ENCODE measurements at places on chromosomes 1 and 21.

- no peak for DNase-seq
These were observed 55.5 kb downstream of the TLR5 start for GRCh38 chr1:223087291-223088255.

GRCh38 chr1:26203642-26204318 is 13.4 kb downstream of the CATSPER4 start:
- DNase-seq, result no peak

GRCh38 chr1:245537992-245538391 is 383.2 kb downstream of the KIF26B start:
- no peak for DNase-seq

GRCh38 chr21:25234857-25235801 is 372.2 kb downstream of the MRPL39 start:
- DNase-seq, result no peak

- no peak for DNase-seq
These were observed 1.1 kb upstream of the IGSF9 start for GRCh38 chr1:159946242-159947187.

DNA sequence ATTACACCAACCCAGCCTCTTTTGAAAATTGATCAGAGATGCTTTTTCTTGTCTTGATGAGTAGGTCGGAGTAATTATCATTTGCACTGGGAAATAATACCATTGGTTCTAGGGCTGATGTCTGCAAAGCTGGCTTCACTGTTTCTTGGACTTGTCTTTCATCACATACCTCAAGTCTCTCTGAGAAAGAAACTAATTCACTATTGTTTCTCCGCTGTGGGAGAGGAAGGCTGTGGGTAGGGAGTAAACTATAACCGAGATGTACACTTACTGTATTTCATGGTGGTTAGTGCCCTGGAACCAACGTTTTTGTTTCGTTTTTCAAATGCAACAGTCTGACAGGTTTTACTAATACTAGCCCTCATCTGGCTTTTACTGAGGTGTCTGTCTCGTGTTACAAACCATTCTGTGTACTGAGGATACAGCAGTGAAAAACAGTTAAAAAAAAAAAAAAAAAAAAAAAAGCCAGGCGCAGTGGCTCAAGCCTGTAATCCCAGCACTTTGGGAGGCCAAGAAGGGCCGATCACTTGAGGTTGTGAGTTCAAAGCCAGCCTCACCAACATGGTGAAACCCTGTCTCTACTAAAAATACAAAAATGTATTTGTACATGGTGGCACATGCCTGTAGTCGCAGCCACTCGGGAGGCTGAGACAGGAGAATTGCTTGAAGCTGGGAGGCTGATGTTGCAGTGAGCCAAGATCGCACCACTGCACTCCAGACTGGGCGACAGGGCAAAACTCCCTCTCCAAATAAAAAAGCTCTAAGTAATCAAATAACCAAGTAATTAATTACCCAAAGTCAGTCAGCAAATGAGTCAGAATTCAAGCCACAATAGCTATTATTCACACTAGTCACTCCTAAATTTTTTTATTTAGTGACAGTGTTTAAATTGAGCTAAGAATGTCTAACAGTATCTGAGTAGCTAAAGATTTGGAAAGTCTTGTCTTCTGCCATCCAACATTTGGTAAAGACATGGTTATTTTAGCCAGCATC is 23.3 kb downstream of the TOMM20 start:
- DNase-seq, result no peak

- DNase-seq, result no peak
These were observed 63.6 kb upstream of the ERG start for GRCh38 chr21:38561613-38562581.

DNA sequence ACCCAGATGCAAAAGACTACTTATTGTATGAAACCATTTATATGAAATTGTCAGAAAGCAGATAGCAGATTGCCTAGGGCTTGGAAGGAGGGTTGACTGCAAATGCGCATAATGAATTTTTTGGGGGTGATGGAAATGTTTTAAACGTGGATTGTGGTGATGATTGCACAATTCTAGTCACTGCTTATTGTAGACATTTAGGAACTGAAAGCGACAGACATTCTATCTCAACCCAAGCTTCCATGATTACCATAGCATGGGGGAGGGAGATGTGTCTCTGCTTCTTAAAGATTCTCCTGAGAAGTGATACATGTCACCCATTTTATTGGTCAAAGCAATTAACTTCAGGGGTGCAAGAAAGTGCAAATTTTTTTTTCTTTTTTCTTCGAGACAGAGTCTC is 2.8 kb upstream of the MTF2 start:
- no peak for DNase-seq

- no peak for DNase-seq
These were observed 97.5 kb downstream of the DMRTB1 start for GRCh38 chr1:53556657-53557227.

- no peak for DNase-seq
These were observed 339.0 kb downstream of the PTPRU start for GRCh38 chr1:29575277-29575676.

DNA sequence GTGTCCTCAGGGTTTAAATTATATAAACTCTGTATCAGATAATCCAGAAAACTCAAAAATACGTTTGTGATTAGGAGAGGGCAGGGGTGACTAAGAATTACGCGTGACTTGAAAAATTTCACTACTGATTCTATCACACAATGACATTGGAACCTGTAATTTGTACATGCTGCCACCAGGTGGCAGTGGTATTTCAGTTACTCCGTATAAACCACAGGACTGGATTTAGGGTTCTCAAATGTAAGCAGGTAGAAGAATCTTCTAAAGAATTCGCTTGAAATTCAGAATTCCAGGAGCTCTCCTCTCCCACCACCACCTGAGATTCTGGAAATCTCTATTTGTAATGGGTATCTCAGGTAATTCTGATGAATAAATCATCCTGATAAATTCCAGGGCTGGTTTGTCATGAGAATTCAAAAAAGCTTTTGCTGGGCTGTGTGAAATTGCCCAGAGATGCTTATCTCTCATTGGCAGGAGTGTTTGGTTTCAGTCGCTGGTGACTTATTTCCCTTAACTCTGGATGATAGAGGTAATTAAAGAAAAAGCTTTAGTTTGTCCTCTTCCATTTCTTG is 1.7 kb upstream of the KRTAP7-1 start:
- no peak for DNase-seq

DNA sequence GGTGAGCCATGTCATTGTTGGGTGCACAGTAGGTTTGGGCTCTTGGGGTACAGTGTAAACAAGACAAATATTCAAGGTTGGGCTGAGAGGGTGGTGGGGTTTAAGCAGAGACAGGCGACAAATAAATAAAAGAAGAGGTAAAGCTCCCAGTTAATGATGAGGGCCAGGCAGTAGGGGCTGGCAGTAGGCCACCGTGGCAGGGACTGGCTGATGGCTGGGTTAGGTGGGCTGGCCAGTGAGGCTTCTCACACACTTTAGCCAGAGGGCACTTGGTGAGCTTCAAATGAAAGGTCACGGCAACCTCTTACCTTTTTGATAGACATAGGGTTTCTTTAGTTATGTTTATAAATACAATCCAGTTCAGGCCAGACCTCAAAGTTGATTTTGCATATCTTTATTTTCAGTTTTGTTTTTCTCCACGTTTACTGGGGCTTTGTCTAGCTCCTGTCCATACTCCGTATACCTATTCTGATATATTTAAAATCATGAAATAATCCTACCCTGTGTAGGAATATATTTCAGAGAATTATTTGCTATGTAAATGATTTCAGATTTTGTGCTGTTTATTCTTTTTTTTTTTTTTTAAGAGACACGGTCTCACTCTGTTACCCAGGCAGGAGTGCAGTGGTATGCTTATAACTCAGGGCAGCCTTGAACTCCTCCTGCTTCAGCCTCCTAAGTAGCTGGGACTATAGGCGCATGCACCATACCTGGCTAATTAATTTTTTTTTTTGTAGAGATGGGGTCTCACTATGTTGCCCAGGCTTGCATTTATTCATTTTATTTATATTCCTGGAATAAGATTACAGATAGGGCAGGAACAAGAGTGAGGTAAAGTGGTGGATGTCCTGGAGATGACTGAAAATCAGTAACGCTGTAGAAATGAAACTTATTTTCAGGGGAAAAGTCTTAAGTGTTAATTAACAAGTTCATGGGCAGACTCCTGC is 122.7 kb downstream of the RYR2 start:
- no peak for DNase-seq

DNA sequence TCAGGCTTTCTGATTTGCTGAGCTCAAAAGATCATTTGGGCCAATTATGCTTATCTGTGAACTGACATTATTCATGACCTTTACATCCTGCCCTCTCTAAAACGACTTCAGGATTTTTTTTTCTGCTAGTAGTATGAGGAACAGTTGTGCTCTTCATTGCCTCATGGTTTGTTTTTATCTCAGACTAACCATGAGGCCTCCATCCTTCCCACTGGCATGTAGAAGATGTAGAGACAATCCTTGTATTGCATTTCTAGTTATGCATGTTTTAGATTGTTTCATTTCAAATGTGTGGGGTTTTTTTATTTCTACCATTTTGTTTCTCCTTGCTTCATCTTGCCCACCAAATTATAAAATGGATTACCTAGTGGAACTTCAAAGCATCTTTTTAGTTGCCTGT is 82.8 kb upstream of the C1orf87 start:
- no peak for DNase-seq

DNA sequence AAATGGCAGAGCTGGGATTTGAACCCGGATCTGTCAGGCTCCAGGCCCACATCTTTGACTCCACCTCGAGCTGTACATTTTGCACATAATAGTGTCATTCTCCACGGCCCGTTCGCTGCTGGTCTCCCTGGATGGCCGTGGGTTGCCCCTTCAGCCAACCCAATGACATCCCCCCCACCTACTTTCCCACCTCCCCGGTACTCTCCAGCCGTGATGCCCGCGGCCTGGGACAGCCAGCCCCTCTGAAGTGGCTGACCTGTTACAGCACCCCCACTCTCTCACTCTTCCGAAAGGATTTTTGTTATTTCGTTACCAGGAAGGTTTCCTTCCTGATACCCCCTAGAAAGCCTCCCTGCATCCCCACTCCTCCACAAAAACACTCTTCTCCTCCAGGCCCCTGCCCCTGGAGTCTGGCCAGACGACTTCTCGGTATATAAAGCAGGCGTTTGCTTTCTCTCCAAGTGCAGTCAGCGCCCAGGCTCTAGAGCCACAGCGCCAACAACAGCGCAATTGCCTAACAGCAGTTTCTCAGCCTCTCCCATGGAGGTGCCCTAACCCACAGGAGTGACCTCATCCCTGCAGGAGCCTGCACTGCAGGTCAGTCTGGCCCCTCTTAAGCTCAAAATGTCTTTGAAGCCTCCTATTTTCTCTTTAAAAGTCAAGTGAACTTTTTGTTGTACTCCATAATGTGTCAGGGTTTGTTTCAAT is 14.5 kb upstream of the GJB5 start:
- peak; percentile 28 for DNase-seq

- DNase-seq, result no peak
These were observed 8.3 kb downstream of the TENT5C start for GRCh38 chr1:117613969-117614729.

DNA sequence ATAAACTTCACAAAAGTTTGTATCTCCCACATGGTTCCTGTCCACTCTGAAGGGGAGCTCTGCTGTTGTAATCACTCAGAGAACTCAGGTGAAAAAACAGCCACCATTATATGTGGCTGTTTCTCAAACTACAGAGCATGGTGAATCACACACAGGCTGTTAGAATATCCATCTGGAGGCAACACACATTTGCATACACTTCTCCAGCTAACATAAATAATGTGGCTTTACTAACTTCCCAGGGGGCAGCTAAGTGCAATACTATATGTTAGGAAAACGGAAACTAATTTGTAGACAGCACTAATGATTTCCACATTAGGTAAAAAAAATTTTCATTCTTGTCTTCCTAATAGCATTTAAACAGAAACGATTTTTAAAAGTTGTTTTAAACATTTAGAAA is 49.3 kb downstream of the PTGFR start:
- DNase-seq, result no peak

DNA sequence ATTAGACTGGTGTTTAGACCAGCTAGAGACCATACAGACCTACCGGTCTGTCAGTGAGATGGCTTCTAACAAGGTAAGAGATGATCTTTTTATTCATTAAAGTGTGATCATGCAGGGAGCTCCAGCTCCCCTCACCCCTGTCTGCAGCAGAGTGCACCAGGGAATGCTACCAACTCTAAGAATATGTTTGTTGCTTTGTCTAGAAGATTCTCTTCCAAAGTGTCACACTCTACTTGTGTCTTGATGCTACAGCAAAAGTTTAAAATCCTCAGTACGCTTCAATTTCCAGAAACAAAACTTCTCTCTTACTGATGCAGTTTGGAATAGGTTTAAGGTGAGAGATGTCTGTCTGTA is 201.4 kb upstream of the SGIP1 start:
- DNase-seq, result no peak

DNA sequence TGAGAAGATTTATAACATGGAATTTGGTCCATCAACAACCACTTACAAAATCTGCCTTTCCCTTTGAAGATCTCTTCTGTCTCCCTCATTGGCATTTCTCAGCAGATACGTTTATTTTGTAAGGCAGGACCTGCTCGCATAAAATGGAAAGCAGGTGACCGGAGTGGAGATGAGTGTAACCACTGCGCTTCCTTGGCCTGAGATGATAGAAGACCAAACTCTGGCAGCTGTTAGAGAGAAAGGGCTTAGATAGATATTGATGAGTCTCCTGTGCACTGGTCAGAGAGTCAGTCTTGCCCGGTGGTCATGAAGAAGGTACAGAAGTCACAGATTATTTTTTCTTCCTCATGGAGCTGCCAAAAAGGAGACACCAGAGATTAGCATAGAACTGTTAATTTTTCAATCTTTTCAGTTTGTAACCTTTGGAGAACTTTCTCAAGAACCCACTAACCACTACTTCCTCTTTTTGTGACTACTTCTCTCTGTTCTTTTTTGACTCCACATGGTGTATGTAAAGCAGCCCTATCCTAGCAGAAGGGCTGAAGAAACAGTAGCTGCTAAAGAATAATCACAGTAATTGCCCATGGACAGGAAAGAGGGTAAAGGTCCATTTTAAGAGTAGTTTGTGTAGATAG is 47.6 kb downstream of the FCRL3 start:
- DNase-seq, result no peak

DNA sequence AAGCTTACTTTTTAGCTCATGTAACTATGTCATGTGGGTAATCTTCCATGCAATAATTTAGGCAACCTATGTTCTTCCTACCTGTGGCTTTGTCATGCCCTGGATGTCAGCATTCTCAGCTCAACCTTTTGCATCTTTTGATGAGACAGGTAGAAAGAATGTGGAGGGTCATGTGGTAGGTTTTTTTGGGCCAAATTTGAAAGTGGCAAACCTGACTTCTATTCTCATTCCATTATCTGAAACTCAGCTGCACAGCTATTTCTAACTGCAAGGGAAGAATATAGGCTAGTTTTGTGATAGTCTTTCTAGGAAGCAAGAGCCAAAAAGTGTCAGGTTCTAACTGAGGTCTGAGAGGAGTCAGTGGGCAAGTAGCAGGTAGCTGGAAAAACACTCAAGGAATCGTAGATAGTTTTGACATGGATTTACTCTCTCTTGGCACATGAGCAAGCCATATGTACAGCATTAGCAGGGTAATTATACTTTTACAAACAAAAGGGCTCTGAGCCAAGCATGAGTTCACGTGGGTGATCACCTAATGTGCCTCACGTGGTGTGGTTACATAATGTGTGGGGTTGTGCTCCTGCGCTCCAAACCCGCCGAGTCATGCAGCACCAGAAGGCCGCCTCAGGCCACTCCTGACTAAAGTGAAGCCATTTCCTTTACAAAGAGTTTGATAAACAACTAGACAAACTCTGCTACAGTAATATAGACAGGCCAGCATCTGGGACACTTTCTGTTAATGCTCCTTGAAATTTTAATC is 1013.8 kb downstream of the PLA2G4A start:
- no peak for DNase-seq

- no peak for DNase-seq
These were observed 214.1 kb downstream of the USH2A start for GRCh38 chr1:216209125-216209524.

- no peak for DNase-seq
These were observed 94.5 kb downstream of the PTPRU start for GRCh38 chr1:29330856-29331255.

Measured in HuH-7 (cell line).